ENCODE measurements at places on chromosomes 11 and 22.

- DNase-seq, result no peak
These were observed 47.7 kb downstream of the DNAJC24 start for GRCh38 chr11:31417357-31417756.

DNA sequence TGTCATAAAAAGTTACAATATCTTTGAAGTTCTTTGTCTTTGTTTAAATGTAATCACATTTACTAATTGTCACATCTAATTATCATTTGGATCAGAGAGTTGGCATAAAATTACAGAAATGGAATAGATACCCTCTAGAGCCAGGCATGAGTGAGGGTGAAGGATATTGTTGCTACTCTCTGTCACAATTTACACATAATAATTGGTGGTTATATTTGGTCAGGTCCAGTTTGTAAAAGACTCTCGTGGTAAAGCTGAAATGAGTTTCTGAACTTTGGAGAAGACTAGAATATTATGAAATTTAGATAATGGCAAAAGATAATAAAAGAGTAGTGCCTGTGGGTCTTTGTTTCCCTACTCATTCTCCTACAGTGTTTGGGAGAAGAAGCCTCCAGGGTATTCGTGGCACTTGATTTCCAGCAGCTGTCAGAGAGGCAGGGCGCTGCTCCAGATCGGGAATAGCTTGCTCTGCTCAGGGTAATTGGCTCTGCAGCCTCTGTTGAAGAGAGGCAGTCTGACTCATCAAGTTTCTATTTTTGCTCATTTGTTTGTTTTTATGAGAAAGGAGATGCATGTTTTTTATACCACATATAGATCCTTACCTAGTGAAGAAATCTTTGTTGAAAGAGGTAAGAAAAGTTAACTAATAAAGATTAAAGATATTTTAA is 349.9 kb downstream of the CNTN5 start:
- DNase-seq, result peak; percentile 67

DNA sequence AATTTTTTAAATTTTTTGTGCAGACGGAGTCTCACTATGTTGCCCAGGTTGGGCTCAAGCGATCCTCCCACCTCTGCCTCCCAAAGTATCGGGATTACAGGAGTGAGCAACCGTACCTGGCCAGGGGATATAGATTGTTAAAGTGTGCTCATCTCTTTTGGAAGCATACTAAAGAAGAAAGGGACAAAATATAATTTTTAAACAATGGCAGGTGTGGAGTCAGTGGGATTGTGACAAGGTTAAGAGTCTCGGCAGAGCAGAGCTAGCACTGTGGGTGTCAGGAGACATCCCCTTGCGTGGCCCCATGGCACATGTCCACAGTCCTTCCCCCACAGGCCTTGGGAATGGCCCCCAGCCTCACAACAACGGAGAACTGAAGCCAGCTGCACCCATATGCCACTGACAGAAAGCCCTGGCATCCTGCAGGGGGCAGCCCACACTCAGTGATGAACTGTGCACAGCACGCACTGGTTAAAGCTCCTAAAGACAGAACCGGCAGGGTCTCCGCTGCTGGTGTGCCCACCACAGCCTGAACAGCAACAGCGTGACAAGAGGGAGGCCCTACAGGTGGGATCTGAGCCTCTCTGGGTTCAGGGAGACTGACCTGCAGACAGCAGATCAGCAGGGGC is 29.9 kb downstream of the SERPIND1 start:
- no peak for DNase-seq

DNA sequence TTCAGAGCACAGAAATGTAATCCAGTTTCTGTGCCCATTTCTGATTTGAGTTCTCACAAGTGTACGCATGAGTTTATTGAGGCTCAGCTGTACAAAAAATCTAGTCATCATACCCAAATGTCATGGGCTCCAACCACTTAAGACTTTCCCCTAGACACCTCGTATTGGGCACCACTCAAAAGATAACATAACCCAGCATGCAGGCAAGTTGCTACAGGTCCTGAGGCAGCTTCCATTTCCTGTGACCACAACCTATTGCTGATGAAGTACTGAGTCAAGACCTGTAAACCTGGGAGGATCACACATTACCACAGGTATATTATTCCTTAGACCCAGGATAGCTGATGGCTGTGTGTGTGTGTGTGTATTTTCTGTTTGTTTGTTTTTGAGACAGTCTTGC is 95.2 kb downstream of the MRTFA start:
- DNase-seq, result no peak

DNA sequence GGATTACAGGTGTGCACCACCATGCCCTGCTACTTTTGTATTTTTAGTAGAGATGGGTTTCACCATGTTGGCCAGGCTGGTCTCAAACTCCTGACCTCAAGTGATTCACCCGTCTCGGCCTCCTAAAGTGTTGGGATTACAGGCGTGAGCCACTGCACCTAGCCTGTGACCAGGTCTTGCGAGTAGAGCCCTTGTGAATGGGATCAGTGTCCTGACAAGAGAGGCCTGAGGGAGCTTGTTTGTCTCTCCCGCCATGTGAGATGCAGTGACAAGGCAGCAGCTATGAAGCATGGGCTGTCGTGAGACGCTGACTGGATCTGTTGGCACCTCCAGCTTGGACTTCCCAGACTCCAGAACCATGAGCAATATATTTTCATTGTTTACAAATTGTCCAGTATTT is 69.3 kb downstream of the LRRC32 start:
- DNase-seq, result no peak

DNA sequence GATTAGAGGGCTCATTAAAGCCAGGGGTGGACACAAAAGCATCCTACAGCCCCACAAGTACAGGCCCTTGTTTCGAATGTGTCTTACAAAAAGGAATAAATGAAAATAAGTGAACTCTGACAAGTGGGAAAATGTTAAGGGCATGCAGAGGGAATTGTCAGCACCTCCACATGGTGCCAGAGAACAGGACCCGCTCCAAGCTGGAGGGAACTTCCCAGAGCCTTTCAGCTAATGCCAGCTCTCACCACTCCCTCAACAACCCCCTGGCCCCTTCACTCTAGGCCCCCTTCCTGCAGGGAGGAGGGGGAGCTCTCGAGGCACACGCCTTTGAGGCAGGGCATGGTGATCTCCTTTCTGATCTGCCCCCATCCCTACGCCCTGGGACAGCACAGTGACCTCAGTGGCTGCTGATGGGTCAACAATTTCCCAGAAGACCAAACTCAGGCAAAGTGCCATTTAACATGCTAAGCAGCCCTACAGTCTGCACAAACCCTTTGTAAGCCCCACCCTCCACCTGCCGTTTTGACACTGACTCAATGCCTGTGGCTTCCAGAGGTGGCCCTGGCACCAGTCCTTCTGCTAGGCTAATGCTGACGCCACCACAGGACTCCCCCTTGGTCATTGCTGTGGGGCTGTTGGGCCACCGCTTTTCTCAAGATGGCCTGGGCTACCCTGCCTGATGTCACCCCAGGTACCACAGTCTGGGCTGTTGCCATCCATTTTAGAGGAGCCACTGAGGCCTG is 12.5 kb upstream of the CHST1 start:
- DNase-seq, result no peak

GRCh38 chr11:16669799-16670415 is 68.5 kb upstream of the C11orf58 start:
- DNase-seq, result no peak

GRCh38 chr11:46692450-46692849 is 8.0 kb downstream of the ARHGAP1 start:
- no peak for DNase-seq

GRCh38 chr11:19670030-19670791 is 42.4 kb upstream of the NAV2 start:
- no peak for DNase-seq

GRCh38 chr11:12288212-12288930 is 89.0 kb upstream of the PARVA start:
- peak; percentile 52 for DNase-seq

DNA sequence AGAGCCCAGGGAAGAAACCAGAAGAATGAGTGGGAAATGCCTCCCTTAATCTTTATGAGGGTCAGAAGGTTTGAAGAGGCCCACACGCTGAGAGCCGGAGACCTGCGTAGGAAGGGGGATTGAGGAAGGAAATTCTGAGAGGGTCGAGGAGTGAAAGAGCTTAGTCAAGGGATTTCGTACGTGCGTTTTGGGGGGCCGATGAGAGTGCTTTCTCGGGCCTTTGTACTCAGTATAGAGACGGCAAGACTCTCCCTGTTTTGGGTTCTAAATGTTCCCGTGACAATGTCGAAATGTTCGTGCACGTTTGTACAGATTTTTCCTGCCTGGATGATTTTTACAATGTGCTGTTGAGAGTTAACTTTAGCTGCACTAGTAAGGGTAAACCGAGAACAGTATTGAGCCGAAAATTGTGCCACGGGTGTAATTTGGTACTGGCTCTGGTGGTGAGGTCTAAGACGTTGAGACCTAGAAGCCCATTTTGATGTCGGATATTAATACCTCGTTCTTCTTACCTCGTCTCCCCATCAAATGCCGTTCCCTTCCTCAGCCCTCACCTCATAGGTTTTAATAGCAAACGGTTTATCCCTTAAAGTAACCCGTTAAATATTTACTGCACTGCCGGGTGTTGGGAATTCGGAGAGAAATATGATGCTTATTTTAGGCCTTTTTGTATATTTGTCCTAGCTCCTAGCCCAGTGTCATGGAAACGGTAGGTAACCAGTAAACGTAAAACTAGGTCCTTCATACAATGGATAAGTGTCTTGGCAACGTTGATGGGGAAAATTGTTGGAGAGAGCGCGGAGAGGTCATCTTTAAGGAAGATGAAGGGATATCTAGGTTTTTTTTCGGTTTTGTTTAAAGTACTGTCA is 734 bp downstream of the C11orf58 start:
- DNase-seq, result no peak

GRCh38 chr11:30000986-30001750 is 15.7 kb downstream of the KCNA4 start:
- peak; percentile 7 for DNase-seq

DNA sequence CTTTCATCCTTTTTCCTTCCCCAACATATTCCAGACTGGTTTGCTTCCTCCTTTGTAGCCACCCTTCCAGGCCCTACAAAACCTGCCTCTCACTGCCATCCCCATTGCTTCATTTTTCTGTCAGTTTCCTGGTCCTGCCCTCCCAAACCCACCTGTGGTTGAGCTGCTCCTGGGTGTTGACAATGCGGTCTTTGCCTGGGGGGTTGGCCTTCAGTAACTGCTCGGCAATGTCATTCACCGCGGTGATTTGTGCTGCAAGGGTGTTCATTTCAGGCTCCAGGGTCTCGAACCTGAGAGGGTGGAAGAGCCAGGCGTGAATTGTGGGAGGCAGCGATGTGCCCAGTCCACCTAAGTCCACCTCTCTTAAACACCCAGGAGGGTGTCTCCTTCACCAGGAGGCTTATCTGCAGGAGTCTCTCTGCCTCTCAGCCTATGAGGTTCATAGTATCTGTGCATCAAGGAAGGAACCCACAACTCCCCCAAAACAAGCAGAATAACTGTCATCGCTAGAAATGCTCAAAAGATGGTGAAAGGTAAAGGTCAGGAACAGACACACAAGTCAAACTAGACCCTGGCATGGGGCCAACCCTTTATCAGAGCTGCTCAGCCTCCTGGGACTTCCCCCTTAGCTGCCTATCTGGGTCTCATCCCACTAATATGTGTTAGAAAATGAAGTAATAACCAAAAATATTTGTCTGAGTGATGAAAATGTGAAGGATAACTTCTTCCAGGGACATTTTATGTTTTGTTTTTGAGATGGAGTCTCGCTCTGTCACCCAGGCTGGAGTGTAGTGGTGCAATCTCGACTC is 23.9 kb upstream of the RBM4B start:
- no peak for DNase-seq

DNA sequence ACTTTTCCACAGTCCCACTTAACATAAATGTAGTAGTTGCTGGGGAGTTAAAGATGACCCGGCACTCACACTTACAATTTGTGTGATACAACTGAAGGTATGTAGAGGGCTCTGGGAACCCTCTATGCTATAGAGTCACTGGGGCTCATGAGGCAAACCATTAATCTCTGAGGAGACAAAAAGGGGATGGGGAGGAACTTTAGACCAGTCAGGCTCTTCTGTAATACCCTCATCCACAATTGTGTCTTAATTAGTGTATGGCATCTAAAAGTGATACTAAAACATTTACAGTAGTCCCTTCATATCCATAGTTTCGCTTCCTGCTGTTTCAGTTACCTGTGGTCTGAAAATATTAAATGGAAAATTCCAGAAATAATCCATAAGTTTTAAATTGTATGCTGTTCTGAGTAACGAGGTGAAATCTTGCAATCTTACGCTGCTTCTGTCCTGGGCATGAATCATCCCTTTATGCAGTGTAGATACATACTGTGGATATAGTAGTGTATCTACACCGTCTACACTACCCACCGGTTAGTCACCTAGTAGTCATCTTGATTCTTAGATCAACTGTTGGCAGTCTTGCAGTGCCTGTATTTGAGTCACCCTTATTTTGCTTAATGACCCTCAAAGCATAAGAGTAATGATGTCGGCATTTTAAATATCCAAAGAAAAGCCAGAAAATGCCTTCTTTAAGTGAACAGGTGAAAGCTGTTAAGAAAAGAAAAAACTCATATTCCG is 12.2 kb downstream of the CBL start:
- no peak for DNase-seq

DNA sequence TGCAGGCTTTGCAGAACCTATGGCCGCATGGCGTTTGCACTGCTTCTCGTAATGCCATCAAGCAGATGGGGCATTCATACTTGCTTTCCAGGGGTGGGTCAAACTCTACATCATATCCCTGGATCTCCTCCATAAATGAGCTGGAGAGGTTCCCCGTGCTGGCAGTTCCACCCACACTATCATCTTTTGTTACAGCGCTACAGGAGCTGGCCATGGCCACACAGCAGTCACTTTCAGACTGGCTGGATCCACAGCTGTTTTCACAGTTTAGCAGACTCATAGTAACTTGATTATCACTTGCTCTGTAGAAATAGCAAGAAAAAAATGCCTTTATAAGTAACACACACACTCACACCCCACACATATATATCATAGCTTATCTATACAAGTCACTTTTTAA is 8.8 kb downstream of the TRAF6 start:
- no peak for DNase-seq

DNA sequence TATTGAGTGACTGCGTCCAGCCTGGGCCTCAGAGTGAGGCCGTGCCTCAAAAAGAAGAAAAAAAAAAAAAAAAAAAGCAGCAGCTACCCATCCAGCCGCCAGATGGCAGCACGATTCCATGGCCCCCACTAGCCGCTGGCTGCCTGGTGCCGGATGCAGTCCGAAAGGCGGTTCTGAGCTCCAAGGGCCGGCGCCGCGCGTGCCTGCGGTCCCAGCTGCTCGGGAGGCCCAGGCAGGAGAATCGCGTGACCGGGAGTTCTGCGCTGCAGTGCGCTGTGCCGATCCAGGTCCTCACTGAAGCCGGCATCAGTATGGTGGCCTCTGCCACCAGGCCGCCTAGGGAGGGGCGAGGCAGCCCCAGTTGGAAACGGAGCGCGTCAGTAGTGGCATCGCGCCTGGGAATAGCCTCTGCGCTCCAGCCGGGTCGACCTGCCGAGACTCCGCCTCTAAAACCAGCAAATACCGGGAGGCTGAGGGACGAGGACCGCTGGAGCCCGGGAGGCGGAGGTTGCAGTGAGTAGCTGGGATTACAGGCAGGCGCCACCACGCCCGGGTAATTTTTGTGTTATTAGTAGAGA is 19.3 kb downstream of the SCARF2 start:
- DNase-seq, result peak; percentile 51
